ENCODE measurements at places on chromosomes 11 and 22. TPM values are rescaled to one million over a fixed set of nuclear protein-coding genes. Genes with fewer than 3 reads are reported as not detected.

The RAG1 gene
- total RNA-seq = 1.6 TPM

The SULT4A1 gene
- under 0.01 TPM for total RNA-seq

The SLC25A18 gene
- total RNA-seq = not detected

The TBX1 gene
- total RNA-seq = 4.2 TPM

The TMPRSS5 gene
- total RNA-seq = 2.1 TPM

The CPT1B gene
- 27.1 TPM for total RNA-seq

The JHY gene
- total RNA-seq = 1.6 TPM
